Activated T-cell treated with anti-CD3 and anti-CD28 coated beads, Interleukin-2, amount 50 U/mL, for 72 hours (primary cell): ENCODE measurements at places on chromosomes 12 and 14.

DNA sequence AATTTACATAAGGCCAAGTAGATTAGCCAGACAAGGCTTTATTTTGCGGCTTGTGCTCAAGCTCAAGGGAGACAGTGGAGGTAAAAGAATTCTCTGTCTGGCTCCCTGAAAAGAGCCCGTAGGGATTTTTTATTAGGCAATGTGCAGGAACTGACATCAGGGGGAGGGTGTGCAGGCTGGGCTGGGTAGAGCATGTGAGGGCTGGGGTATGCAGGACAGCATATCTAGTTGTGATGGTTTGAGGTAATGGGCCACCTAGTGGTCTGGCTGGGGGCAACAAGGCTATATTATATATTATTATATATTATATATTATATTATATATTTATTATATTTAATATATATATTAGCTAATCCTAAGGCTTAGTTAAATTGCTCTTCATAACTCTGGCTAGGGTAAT, 102.1 kb downstream of the TMEM117 start:
- DNase-seq: no peak

GRCh38 chr12:109763201-109763841, 49.7 kb downstream of the FAM222A start:
- DNase-seq: no peak

DNA sequence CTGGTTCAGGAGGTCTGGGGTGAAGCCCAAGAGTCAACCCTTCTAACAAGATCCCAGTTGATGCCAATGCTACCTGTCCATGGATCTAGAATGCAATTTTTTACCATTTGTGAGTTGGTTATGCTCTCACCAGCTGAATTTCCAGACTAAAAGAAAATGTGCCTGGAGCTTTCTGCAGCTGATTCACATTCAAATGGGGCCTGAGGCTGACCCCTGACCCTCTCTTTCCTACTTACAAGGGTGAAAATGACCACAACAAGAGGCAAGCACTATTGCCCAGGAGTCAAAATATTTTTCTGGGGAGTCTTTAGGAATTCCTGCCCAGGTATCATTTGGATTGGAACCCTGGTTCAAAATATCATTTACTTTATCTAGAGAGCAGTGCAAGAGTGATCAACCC, 159.1 kb downstream of the SAMD4A start:
- DNase-seq: no peak

DNA sequence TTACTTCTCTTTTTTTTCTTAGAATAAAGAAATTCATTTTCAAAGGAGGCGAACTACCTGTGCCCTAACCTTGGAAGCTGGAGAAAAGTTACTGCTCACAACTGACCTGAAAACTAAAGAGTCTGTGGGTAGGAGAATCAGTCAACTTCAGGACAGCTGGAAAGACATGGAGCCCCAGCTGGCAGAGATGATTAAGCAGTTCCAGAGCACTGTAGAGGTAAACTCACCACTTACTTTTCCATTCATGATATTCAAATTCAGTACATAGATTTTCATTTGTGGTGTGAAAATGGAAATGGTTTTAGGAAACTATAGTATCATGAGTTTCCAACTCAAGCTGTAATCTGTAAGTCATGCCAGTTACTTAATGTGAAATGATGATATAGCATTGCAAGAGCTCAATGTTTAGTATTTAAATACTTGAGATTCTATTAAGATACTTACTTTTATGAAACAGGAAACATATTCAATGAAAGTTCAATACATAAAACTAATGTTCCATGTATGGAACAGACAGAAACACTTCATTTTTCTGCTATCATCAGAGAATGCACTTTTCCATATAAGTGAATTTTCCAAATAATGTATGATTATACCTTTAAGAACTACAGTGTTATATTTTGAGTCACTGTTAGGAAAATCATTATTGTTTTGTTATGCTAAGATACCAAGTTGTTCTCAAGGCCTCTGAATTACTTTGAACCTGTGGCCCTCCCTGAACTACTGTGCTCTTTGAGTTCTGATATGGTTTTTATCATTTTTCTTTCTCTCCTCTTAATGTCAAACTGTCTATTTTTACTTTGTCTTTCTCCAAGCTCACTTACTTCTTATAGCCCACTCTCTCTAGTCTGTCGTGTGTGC, 119.0 kb downstream of the ESR2 start:
- no peak for DNase-seq
